ENCODE measurements at places on chromosomes 5 and 9.

- DNase-seq, result no peak
Measured at GRCh38 chr5:181255836-181256578, 4.9 kb downstream of the TRIM52 start.

DNA sequence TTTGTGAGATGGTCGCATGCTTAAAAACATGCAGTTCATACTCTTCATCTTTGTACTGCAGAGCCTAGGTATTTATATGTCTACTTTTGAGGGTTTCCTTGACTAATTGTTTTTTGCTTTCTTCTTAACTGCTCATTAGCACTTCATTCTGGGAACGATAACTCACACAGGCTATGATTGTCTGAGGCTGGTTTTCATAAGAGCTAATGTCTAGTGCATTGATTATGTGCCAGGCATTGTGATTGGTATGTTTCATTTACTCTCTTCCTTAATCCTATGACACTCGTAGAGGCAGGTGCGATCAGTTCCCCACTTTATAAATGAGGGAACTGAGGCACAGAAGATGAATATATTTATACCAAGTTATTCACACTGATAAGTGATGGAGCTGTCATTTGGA is 93.6 kb downstream of the INSYN2B start:
- DNase-seq, result no peak

- no peak for DNase-seq
Measured at GRCh38 chr5:173801006-173801405, 87.1 kb upstream of the CPEB4 start.

DNA sequence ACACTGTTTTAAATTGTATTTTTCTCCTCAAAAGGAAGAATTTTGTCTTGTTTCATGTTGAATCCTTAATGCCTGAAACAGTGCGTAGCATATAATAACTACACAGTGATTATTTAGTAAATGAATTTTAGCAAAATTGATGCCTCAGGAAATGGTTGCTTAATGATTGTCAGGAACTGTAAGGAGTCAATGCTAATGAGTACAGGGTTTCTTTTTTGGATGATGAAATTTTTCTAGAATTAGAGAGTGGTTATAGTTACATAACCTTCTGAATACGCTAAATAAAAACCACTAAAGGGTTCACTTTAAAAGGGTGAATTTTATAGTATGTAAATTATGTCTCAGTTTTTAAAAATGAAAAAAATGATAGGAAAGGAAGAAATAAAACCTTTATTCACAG is 14.9 kb downstream of the FAM151B start:
- no peak for DNase-seq

DNA sequence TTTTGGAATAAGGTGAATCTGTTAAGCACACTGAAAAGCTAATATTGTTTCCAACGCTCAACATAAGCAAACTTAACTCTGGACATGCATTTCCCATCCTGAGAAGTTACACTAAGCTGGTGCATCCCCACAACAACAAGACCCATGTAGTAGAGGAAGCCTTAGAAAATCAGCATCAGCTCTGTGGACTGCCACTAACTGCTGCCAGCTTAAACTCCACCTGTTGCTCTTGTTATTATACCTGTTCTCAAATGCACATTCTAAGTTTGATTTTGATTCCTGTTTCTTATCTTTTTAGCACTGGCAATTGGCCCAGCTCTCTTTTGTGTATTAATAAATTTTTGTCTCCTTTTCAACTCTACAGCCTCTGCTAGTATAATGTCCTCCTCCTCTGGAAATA is 924.8 kb downstream of the DNAH5 start:
- no peak for DNase-seq

GRCh38 chr5:24609706-24610105 is 35.1 kb downstream of the CDH10 start:
- DNase-seq, result no peak

DNA sequence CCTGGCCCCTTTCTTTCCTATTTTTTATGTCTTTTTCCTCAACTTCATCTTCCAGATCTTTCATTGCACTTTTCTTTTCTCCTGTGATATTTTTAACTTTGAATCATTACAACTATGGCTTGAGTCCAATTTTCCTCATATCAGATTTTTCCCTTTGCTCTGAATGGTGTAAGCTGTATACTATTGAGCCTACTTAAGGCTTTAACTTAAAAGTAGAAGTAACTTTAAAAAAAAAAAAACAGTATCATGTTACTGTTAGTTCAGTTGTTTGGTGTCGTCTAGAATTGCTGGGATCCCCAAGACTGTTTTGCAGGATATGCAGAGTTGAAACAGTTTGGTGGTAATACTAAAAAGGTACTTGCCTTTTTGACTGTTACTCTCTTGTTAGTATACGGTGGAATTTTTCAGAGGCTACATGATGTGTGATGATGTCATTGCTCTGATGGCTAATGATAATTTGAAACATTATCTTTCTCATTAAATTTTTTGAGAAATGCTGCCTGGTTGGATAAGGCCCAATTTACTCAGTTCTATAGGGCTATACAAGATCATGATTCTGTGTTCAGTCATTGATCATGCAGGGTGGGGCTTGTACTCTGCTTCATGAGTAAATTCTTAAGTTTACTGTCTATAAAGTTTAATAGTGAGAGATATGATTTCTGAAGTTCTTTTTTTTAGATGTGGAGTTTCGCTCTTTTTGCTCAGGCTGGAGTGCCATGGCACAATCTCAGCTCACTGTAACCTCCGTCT is 8.8 kb downstream of the NAA35 start:
- no peak for DNase-seq

GRCh38 chr5:174094857-174095606 is 49.5 kb downstream of the NSG2 start:
- no peak for DNase-seq

DNA sequence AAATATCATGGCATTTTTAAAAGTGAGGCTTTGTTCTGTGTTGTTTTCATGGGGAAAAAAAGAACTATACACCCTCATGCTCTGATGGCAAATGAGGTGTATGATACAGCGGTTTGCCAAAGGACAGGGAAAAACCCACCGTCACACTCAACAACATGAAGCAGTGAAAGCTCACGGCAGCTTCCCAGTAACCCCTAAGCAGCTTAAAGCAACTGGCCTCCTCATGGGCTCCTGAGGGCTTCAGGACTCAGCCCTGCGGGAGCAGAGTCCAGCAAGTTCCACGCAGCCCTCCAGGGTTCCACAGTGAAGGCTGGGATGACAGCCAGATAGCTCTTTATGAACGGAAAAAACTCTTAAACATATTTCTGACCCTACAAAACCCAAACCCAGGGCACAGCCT is 12.9 kb downstream of the BARHL1 start:
- DNase-seq, result no peak

All from activated CD4-positive, CD25-positive, alpha-beta regulatory T cell (primary cell).